ENCODE measurements at places on chromosomes 2 and 18.
A peak's percentile ranks its signal among the peaks of the same experiment; 100 is the strongest.

DNA sequence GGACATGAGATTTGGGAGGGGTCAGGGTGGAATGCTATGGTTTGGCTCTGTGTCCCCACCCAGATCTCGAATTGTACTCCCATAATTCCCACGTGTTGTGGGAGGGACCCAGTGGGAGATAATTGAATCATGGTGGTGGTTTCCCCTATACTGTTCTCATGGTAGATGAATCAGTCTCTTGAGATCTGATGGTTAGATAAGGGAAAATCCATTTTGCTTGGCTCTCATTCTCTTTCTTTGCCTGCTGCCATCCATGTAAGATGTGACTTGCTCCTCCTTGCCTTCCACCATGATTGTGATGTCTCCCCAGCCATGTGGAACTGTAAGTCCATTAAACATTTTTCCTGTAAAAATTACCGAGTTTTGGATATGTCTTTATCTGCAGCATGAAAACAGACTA, 80.9 kb upstream of the GALNT5 start:
- DNase-seq, result no peak

- DNase-seq, result no peak
These were observed 306.2 kb downstream of the SETBP1 start for GRCh38 chr18:44986933-44987332.

DNA sequence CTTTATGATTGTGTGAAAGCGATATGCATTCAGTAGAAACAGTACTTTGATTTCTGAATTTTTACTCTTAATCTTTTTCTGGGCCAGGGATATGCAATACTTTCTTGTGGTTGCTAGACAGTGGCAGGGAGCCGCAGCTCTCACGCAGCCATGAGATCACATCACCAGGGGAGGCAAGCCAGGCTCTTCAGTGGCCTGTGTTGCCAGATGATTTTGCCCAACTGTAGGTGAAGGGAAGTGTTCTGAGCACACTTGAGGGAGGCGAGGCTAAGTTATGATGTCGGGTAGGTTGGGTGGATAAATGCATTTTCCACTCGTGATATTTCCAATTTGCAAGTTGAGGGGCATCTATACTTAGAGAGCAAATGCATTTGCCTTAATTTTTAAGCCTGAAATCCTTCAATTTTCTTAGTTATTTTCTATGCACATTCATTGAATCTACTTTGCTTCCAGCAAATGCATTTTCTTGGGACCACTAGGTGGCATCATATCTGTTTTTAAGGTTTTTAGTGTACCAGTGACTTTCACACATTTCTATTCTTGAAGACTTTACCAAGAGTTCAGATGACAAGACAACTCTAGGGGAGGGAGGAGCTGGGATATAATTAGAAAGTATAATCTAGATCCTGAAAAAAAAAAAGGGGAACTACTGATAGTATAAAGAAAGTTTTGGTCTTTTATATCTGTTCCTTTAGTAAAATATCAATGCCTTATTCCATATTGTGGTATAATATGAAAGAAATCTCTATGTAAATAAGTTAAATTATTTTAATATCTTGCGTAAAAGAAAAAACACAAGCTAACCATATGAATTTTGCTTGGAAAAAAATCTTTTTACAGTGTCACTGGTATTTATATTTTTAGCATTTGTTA, 643.3 kb downstream of the SOCS6 start:
- peak; percentile 11 for DNase-seq

GRCh38 chr2:144489315-144489916, 30.5 kb downstream of the ZEB2 start:
- DNase-seq, result no peak

DNA sequence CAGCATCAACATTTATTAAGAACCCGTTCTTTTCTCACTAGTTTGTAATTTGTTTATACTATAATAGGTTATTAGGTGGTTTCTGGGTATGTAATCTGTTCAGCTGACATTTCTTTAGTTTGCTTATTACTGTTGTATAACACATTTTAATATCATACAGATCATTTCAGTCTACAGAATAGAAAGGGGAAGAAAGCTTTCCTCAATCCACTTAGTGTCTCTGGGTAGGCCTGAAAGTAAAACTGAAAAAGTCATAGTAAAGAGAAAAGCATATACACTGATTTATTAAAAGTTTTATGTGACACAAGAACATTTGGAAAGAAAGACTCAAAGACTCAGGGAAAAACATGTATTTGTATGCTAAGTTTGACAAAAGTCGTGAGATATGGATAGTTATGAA, 16.8 kb upstream of the KCNJ3 start:
- no peak for DNase-seq

GRCh38 chr2:40279001-40279400, 172.9 kb downstream of the SLC8A1 start:
- no peak for DNase-seq

GRCh38 chr2:128298846-128299507, 19.7 kb downstream of the HS6ST1 start:
- DNase-seq, result no peak

DNA sequence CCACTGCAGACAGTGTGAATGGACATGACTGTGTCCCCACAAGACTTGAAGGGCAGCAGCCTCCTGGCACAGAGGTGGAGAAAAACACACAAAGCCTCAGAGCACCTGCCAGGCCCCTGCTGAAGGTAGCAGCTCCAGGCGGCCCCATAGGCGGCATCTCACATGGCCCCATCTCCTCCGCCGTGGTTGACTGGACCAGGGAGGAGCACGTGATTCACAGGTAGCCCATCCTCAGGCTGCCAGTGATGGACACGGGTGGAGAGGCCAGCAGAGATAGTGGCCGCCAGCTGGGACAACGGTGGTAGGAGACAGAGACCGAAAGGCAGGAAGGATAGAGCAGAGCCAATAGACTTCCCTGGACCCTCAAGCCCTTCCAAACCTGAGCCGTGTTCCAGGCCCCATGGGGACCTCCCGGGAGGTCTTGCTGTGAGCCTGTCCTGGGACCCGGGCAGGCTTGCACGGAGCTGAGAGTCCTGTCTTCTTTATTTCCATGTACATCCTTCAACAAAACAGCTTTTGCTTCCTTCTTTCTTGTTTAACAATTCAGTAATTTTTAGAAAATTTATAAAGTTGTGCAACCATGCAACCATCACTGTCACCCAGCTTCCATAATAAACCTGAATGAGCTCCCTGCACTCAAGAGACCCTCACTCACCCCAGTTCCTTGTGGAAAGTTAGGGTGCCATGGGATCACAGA, 26.9 kb downstream of the GPR55 start:
- DNase-seq, result no peak

- DNase-seq, result no peak
These were observed 56.4 kb downstream of the SNORC start for GRCh38 chr2:232926431-232926939.

DNA sequence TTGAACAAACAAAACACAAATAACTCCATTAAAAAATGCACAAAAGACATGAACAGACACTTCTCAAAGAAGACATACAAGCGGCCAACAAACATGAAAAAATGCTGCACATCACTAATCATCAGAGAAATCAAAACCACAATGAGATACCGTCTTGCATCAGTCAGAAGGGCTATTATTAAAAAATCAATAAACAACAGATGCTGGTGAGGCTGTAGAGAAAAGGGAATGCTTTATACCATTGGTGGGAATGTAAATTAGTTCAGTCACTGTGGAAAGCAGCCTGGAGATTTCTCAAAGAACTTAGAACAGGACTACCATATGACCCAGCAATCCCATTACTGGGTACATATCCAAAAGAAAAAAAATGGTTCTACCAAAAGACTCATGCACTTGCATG, 37.8 kb downstream of the GPR155 start:
- no peak for DNase-seq

All from fibroblast of skin of left quadriceps (primary cell).